ENCODE measurements at places on chromosomes 2 and 18.

GRCh38 chr2:134245340-134245984, 8.4 kb upstream of the MGAT5 start:
- peak; percentile 73 for DNase-seq

DNA sequence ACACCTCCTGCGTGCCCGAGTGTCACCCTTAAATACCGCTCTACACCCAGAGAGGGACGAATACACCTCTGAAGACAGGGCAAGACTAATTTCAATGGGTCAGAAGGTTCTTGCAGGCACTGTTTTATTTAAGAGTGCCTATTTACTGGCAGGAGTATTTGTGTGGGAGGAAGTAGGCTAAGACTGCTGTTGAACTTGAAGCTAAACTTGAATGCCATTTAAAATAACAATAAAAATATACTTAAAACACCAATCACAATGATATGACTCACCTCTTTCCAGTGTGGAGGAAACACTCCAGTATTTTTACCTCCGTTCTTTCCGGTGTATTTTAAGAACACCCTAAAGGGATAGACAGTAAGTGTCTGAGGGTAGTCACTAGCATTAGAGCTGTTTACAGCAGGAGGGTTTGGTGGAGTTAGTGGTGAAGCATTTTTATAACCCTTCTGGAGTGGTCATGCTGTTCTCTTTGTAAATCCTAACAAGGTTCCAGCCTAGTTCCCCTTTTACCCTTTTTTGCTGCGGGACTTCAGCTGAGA, 9.6 kb upstream of the HOXD1 start:
- no peak for DNase-seq

DNA sequence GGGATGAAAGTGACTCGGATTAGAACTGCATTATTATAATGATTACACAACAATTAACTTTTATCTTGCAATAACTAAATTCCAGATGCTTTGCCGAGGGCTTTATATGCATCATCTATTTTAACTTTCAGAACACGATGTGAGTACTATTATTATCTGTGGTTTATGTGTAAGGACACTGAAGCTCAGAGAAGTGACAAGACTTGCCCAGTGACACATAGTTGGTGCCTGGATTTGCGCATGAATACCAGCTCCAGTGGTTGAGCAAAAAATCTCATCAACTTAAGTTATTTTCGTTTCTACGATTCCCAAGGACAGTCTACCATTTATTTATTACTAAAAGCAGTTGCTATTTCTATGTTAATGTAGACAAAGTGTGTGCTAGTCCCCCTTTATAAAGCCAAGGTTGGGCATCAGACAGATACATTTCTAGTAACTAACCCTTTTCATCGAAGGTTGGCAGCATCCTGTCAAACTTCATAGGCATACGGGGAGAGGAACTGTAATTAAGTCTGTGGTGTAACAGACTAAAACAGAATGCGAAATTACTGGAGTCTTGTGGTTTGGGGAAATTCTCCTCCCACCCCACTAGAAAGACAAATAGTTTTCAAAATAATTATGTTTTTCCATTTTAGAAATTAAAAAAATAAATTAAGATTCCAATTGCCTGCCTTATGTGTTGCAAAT, 73.2 kb upstream of the BOD1L2 start:
- no peak for DNase-seq

DNA sequence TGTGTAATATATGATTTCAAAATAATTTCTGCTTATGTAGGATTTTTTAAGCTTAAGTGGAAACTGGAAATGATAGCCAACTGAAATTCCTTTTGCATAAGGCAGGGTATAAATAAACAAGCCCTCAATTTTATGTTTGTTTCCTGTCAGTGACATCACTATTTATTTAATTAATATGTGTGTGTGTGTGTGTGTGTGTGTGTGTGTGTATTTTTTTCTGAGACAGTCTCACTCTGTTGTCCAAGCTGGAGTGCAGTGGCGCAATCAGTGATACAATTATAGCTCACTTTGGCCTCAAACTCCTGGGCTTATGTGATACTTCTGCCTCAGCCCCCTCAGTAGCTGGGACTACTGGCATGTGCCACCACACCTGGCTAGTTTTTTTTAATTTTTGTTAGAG, 29.3 kb upstream of the CYP20A1 start:
- no peak for DNase-seq

DNA sequence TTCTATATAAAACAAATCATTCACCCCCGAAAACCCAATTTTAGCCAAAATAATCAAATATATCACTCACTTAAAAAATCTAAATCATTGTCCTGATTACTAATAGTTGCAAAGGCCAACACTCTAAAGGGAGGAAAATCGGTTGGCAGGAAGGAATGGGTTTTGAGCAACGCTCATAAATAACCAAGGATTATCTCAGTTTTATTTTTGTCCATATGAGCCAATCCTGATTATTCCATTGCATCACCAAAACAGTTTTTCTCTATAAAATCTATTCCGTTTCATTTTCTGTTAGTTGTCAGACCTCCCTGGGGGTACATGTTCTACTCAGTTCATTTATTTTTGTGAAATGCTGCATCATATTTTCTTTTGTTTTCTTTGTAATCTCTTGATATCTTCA, 174.1 kb downstream of the LRATD1 start:
- DNase-seq, result no peak

DNA sequence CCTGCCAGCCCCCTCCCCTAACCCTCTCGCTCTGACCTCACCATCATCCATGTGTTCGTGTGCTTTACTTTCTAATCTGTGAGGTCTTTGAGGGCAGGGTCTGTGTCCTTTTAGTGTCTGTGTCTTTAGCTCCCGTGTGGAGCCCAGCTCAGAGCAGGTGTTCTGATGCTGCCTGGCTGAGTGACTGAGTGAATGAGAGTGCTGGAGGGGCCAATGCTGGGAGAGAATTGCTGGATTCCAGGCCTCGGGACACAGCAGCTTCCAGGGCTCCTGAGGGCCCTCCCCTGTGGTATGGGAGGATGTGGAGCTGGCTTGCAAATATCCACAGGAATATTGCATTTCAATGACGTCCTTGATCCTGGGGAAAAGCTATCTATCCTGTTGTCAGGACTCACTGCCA, 160.6 kb downstream of the ANKRD30B start:
- DNase-seq, result no peak

DNA sequence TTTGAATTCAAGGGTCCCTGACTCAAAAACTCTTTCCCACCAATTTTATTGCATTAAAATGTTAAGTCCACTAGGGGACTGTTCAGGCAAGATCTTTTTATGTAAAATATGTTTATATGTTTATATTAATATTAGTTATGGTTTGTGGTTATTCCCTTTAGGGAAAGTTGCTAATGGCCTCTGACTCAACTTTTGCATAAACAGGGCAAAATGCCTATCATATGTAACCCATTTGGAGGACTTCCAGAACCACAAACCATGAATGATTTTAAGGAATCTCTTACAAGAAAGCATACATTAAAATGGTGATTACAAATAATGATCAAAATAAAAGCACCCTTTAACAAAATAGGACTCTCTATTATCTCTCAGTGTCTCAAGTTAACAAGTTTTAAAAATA, 1484.5 kb upstream of the ZEB2 start:
- no peak for DNase-seq

DNA sequence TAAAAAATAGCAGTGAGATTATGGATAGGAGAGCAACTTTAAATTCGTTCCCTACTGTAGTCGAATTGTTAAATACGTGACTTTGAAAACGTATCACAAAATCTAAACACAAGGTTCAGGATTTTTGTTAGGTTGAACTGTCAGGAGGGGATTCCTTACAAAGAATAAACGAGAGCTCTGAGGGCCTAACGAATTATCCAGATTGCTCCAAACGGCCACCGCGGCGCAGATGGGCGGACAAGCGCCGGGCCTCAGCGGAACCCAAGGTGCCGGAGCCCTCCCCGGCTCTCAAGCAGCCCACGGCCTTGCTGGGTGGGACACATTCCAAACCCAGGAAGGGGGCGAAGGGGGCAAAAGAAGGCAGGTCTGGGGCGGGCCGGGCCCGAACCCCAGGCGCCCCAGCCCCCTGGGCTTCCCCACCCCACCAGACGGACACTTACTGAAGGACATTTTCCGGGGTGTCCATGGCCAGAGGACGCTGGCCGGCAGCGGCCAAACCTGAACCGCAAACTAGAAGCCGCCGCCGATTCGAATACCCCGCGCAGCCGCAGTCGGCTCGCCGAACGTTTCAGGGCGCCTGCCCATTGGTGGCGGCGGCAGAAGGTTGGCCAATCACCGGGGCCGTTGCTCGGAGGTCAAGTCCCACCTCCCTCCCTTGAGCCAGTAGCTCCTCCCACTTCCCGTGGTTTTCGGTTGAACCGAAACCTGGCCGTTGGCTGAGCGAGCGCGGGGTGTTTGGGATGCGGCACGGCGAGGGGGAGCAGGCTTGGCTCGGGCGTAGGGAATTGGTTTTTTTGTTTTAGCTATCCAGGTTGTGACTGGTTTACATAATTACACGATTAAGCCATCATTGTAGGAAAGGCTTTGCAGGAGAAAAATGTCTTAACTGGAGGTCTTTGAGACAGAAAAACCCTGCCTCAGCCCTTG, at the start of gene BUB1:
Gene BUB1 (minus strand): TSS at position 534 of the 927 bp plus-strand sequence. CDS start 68 bp downstream, at position 466.
- DNase-seq, result peak; percentile 91

GRCh38 chr2:105865222-105865913, 120.7 kb downstream of the NCK2 start:
- DNase-seq, result no peak

GRCh38 chr2:12032398-12032797, 286.0 kb downstream of the LPIN1 start:
- no peak for DNase-seq
